Chondrocyte (in vitro differentiated cells): ENCODE measurements at places on chromosomes 7 and 10.

DNA sequence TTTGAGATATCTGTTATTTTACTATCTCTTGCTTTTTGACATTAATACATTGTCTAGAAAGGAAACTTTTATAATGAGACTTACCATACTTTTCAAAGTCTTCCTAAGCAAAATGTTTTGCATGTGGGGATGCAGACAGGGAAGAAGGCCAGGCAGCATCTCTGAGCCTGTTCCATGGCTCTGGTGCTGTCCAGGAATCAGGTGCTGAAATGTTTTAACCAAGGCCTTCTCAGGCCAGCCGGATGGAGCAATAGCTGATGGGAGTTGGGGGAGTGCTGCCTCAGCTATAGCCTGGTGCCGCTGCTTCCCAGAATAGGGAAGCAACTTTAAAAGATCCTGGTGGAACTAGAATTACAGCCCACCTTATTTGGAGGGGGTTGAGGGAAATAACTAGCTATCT is 38.5 kb downstream of the CRTAC1 start:
- no peak for DNase-seq

DNA sequence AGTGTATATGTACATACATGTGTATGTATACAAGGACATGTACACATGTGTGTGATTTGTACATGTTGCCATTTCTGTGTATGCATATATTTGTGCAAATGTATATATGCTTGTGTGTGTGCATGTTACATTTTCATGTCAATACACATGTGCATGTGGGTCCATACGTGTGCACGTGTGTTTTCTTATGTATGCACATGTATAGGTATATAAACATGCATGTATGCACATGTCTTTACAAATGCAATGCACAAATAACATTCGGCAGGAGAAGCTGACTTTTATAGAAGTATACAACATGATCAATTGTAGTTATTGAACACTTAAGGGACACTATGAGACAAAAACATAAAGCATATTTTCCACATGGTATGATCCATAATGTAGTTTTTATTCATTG is 307.4 kb upstream of the SEMA3C start:
- no peak for DNase-seq

DNA sequence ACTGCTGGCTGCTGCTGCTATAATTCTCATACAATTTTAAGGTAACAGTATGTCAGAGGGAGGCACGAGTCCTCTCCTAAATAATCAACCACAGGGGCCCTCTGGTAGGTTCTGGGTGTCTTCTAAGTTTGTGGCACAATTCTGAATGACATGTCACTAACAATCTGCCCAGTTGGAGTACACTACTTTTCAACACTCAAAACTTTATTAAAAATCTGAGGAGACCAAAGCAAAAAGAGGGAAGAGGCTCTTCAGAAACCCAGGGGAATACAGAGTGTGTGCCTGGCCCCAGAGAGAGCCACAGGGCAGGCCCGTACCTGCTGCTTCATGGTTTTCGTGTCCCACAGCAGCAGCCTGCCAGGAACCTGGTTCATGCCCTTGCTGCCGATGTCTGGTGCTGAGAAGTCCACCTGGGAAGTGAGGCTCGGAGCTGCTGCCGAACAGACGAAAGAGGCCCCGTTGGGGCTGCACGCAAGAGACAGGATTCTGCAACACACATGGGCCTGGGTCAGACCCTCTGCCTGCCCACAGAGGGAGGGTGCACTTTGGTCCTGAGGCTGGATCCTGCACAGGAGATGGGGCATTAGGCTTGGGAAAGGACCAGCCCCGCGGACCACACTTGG is 18.3 kb downstream of the WDR91 start:
- no peak for DNase-seq

DNA sequence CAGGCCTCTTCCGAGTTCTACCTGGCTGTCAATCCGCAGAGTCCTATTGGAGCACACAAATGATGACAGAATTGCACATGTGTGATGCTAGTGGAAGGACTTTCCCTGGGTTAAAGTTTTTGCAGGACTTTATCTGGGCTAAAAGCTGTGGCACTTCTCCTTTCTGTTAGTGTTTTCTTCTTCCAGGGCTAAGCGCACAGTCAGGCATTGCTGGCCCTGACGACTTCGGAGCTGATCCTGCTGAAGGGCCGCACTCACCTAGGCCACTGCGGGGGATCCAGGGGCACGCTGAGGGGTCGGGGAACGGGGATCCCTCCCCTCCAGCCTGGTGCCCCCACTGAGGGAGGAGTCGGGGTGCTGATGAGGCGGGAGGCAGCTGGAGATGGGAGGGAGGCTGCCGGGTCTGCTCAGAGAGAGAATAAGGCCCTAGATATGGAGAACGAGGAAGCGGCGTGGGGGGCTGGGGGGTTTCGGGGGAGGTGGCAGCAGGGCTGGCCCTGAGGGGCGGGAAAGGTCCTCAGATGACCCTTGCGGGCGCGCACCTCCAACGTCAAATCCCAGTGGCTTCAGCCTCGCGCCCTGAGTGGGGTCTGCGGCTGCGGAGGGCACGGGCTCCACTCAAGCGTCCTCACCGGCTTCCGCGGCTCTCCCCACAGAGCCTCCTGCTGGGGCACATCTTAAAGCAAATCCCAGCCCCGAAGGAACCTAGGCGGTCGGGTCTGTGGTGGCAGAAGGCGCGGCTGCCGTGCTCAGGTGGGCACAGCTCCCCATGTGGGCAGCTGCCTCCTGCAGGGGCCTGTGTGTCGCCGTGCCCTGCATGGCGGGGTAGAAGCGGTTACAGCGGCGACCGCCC is 30.9 kb downstream of the AGR3 start:
- DNase-seq, result no peak
